ENCODE measurements at places on chromosomes 3 and 15.
A peak's percentile ranks its signal among the peaks of the same experiment; 100 is the strongest.

DNA sequence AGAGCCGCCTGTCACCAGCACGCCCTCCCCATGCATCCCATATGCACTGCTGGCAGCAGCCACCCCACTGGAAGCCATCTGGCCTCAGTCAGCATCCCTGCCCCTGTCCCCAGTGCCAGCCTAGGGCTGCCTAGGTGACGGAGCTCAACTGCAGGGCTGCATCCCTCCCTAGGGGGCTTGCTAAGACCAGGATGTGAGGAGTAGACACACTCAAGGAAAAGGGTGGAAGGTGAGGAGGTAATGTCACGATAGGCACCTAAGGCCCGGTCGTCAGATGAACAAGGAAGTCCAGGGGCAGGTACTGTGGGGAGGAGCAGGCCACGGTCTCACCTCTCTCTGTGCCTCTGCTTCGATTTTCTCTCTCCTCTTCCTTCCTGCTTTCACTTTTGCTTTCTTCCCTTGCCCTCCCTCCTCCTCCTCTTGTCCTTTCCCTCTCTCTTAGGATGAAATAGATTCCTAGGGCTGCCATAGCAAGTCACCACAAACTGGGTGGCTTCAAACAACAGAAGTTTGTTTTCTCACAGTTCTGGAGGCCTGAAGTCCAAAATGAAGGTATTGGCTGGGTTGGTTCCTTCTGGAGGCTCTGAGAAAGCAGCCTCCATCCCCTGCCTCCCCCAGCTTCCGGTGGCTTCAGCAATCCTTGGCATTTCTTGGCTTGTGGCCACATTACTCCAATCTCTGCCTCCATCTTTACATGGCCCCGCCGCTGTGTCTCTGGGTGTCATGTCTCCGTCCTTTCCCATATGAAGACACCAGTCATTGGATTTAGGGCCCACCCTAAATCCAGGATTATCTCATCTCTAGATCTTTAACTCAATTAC, 298.3 kb downstream of the SHQ1 start:
- peak; percentile 11 for DNase-seq

- DNase-seq = no peak
Measured at GRCh38 chr3:42608581-42608980, 8.1 kb downstream of the NKTR start.

- DNase-seq = no peak
Measured at GRCh38 chr3:187565701-187566100, 104.5 kb downstream of the SST start.

- DNase-seq = no peak
Measured at GRCh38 chr3:5972586-5972985, 785.1 kb downstream of the EDEM1 start.

DNA sequence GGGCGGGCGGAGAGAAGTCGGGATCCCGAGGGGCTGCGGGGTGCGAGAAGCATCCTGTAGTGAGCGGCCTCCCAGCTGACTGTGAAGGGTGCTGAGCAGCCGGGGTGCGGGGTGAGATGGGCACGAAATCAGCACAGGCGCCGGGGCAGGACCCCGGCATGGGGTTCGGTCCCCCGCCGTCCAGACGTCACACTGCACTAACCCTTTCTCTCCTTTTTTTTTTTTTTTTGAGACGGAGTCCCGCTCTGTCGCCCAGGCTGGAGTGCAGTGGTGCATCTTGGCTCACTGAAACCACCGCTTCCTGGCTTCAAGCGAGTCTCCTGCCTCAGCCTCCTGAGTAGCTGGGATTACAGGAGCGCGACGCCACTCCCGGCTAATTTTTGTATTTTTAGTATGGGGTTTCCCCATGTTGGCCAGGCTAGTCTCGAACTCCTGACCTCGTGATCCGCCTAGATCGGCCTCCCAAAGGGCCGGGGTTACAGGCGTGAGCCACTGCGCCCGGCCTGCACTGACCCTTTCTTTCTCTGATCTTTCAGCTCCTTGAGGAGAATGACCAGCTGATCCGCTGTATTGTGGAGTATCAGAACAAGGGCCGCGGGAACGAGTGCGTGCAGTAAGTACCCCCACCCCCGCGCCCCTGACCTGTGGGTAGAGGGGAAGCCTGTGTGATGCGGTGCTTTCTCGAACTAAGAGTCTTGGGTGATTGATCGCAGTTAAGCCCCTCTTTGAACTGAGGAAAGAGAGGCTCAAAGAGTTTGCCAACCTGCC, 513 bp downstream of the SS18L2 start:
- DNase-seq = no peak

- DNase-seq = no peak
Measured at GRCh38 chr15:87268675-87269074, 987.9 kb downstream of the NTRK3 start.

DNA sequence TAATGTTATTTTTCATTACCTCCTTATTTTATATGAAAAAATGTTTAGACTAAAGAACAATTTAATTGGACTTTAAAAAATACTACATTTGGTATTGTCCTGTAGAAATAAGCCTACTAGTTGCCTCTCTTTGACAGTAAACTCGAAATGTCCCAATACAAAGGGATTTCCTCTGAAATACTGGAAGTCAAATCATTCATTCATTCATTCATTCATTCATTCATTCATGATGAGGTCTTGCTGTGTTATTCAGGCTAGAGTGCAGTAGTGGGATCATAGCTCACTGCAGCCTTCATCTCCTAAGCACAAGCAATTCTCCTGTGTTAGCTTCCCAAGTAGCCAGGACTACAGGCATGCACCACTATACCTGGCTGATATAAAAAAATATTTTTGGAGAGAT, 50.6 kb upstream of the PYGO1 start:
- no peak for DNase-seq

DNA sequence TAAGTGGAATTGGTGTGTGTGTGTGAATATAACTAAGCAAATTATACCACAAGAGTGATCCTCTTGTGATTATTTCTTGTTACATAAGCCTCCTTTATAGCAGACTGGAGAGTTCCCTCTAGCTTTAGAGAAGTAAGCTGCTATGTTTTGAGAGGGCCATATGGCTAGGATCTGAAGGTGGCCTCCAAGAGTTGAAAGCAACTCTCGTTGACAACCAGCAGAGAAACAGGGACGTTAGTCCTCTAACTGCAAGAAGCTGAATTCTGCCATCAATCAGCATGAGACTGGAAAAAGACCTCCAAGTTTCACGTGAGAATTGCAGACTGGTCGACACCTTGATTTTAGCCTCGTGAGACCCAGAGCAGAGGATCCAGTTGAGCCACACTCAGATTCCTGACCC, 278.5 kb upstream of the ZNF717 start:
- no peak for DNase-seq

DNA sequence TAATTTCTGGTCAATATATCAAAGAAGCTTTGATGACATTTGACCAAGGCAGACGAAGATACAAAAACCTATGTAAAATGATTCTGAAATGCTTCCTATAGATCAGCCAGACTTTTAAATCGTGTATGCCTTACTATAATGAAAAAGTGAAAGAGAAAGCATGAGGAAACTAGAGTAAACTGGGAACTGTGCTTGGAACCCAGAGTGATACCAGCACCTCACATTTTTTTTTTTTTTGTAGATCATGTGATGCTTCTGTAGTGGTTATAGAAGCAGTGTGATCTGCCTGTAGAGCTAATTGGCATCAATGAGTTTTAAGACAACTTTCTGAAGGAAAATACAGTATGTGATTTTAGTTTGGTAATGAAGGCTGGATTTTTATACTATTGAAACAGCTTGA, 150.7 kb downstream of the NLGN1 start:
- DNase-seq = no peak

- no peak for DNase-seq
Measured at GRCh38 chr3:99783011-99783573, 34.6 kb upstream of the CMSS1 start.

GRCh38 chr15:74958908-74959585, 2.5 kb upstream of the RPP25 start:
- DNase-seq = no peak

DNA sequence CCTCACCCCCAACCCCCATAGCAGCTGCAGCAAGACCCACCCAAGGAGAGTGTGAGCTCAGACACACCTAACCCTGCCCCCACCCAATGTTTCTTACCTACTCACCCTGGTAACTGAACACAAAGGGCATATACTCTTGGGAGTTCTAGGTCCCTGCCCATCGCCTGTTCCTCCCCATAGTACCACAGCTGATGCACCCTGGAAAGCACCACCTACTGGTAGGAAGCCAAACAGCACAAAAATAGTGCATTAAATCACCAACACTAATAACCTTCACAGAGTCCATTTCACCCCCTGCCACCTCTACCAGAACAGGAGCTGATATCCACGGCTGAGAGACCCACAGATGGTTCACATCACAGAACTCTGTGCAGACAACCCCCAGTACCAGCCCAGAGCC, 245.2 kb downstream of the EFHB start:
- no peak for DNase-seq

GRCh38 chr3:167380004-167380689, at the start of gene ZBBX:
ZBBX (minus strand) TSS chr3:167380297; CDS start chr3:167372901, 7,396 bp downstream.
- peak; percentile 81 for DNase-seq

DNA sequence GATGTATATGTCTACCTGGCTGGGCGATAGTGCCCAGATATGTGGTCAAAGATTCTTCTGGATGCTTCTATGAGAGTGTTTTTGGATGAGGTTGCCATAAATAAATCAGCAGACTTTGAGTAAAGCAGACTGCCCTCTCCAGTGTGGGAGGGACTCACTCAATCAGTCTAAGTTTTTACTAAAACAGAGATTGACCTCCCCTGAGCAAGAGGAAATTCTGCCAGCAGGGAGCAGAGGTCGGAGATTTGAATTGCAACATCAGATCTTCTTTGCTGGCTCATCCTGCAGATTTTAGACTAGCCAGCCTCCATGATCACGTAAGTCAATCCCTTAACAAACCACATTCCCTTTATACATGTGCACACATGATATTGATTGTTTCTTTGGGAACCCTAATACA, 300.9 kb downstream of the MCTP2 start:
- no peak for DNase-seq
